NCI-H2107 (cell line): ENCODE measurements at places on chromosomes 3 and 15.

DNA sequence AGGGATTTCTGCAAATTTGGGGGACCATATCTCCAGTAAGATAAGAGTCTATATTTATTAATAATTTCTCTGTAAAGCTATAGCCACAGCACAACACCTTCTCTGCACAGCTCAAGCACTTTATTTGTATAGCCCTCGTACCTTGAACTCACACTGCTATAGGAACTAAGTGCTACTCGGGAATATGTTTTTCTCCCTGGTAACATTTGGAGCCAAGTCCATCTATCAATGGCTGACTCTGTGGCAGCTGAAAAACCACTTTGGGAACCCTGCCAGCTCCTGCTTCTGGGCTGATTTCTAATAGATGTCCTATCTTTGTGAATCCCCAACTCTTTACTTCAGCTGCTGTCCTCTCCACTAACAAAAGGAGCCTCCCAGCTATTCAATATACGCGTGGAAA lies 298.5 kb downstream of the GBE1 start:
- DNase-seq: no peak

DNA sequence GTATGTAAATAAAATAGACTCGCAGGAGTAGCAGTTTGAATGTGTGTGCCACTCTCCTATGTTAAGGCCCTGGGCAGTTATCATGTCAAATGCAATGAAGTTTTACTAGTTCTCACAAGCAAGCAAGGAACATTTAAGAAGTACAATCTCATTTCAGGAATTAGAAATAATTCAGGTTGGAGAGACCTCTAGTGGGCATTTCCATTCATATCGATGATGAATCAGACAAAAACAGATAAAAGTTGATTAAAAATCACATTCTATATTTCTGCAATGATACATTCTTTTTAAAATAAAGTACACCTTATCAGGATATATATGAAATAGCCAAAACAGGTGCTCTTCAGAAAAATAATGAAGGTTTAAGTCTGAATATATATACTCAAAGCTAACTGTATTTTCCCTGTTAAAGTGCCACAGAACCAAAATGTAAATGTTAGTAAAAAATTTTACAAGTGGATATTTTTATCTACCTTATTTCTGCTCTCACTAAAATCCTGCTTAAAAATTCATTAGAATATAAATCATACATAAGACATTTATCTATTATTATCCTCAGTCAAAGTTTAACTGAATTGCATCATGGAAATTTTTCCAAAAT lies 492.4 kb upstream of the FRG2C start:
- peak; percentile 4 for DNase-seq

DNA sequence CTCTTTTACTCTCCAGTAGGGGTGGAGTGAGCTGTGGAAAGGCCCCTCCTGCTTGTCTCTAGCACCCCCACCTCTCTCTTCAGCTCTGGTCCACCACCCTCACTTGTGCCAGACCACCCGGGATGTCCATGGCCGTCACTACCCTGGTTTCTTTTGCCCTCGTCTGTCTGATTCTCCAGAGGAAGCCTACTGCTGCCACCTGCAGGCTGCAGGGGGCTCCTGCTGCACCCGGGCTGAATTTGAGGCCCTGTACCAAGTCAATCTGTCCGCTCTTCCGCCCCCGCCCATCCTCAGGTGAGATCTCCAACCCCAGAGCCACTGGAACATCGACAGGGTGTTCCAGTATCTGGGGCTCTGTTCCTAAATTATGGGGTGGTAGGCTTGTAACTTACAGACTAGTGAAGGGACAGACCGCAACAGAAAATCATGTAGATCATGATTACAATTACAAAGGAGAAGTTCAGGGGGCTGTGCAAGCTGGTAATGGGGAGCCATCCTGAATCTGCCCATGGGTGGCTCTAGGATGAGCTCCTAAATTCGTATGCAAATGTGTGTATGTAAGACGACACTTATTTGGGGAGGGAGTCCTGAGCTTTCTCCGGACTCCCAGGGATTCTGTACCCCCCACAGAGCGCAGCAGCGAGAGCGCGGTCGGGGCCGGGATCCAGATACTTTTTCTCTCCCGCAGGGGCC lies 683 bp upstream of the UNC45A start:
- DNase-seq: peak; percentile 61

- DNase-seq: no peak
Measured at GRCh38 chr15:95946926-95947325, 383.6 kb upstream of the NR2F2 start.

- no peak for DNase-seq
Measured at GRCh38 chr15:58505581-58505980, 73.8 kb downstream of the LIPC start.

- DNase-seq: no peak
Measured at GRCh38 chr3:159488602-159489001, 500.0 kb upstream of the IL12A start.

GRCh38 chr15:33971811-33972210 lies 3.5 kb downstream of the CHRM5 start:
- no peak for DNase-seq

DNA sequence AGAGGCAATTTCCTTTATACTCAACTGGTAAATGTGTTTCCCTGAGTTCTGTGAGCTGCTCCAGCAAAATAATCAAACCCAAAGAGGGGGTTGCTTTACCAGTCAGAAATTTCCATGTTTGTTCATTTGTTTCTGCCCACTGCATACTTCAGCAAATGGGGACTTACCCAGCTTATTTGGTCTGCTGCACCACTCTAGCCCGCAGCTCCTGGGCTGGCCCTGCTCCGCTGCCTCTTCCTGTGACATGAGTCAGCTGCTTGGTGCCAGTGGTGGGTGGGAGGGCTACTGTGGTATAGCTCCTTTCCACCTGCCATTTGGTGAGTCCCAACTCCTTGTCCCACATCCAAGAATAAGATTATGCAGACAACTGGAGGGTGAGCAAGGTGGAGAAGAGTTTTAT lies 644.2 kb downstream of the MCTP2 start:
- DNase-seq: no peak

GRCh38 chr3:125480656-125481374 lies 39.2 kb downstream of the SNX4 start:
- DNase-seq: no peak

GRCh38 chr3:43766672-43767465 lies 76.1 kb downstream of the ABHD5 start:
- DNase-seq: no peak

DNA sequence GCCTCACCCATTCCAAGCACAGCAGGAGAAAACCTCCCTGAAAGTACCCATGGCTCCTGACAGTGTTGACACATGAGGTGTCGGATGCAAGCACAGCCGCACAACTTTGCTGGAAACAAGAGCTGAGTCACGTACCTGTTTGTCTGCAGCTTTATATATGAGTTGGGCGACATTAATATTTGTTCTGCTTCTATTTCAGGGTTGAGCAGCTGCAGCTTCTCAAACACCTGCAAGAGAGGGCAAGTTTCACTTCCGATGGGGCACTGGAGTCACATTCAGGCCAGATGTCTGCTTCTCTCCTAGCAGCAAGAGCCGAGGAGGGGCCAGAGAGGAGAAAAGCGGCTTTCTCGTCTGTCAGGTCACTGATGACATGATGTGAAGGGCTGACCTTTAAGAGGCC lies 88.0 kb downstream of the NUP210 start:
- DNase-seq: peak; percentile 24

- no peak for DNase-seq
Measured at GRCh38 chr15:45536934-45537333, 14.4 kb upstream of the SLC30A4 start.

DNA sequence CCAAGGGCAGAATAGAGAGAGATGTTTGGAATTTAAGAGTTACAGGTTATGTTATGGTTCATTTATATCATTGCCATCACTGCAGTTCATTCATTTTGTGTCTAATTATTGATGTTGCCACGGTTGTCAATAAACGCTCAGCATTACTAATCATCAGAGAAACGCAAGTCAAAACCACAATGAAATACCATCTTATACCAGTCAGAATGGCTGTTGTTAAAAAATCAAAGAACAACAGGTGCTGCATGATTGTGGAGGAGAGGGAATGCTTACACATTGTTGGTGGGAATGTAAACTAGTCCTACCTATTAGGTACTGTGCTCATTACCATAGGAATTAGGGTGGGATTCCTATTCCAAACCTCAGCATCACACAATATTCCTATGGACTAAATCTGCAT lies 350.5 kb downstream of the TIGIT start:
- DNase-seq: no peak

- DNase-seq: no peak
Measured at GRCh38 chr15:93179072-93179471, 90.1 kb upstream of the RGMA start.

GRCh38 chr3:169923831-169924230 lies 12.5 kb downstream of the SAMD7 start:
- DNase-seq: no peak

DNA sequence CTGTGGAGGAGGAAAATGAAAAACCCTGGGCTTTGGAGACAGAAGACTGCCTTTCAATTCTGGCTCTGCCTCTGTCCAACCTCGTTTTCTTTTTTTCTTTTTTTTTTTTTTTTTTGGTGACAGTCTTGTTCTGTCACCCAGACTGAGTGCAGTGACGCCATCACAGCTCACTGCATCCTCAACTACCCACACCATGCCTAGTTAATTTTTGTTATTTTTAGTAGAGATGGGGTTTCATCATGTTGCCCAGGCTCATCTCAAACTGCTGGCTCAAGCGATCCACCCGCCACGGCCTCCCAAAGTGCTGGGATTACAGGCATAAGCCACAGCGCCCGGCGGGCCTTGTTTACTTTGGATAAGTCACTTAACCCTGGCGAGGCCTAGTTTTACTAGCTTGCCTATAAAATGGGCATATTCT lies 66.3 kb upstream of the SLC25A26 start:
- DNase-seq: no peak

- no peak for DNase-seq
Measured at GRCh38 chr3:197736010-197736490, 654 bp downstream of the RUBCN start.

- DNase-seq: no peak
Measured at GRCh38 chr3:74883690-74884089, 269.2 kb upstream of the CNTN3 start.

GRCh38 chr3:107962946-107963345 lies 127.9 kb downstream of the CD47 start:
- no peak for DNase-seq

DNA sequence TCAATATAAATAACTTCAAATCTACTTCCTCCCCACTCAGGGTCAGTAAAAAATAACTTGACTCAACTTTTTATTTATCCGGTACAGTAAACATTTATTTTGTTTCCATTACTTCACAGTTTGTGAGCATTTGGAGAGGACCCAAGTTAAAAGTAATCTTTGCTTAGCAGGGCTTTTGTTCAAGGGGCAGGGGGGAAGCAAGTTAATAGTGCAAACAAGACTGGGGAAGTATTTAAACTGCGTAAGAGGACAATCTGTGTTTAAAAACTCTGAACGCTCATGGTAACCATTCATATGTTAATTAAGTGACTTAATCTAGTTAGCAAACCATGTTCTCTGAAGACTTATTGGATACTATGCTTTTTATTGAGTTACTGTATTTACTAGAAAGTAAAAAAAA lies 346.2 kb downstream of the SLC9A9 start:
- DNase-seq: no peak

- no peak for DNase-seq
Measured at GRCh38 chr15:63612300-63612699, 15.1 kb downstream of the FBXL22 start.

DNA sequence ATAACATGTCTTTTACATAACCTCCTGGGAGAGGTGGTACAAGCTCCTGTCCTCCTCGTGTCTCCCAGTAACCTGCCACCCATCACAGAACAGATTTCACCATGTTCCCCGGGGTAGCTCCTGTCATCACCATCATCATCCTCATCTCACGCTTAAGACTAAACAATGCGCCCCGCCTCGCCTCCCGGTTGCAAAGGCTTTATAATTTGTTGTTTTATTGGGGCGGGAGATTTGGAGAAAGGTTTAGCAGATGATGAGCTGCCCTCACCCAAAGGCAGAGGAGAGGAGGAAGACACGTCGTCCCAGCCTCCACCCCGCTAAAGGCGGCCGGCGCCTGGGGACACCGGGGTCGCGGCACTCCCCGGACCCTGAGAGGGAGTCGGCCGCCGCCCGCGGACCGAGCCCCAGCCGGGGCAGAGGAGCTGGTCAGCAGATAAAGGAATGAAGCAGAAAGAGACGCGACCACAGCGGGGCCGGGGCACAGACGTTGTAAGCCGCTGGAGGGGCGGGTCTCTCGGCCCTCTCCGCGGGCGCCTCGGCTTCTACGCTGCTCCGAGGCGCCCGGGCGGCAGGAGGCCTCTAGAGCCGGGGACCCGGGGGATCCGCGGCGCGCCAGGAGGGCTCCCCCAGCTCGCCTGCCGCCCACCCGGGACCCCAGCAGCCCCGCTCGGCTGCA lies 589 bp downstream of the HERC1 start:
- DNase-seq: no peak

- no peak for DNase-seq
Measured at GRCh38 chr3:151109286-151109800, 23.9 kb downstream of the MED12L start.

GRCh38 chr3:186959029-186959624 lies 28.8 kb downstream of the ST6GAL1 start:
- no peak for DNase-seq

- no peak for DNase-seq
Measured at GRCh38 chr3:178275793-178276192, 260.4 kb upstream of the KCNMB2 start.

- no peak for DNase-seq
Measured at GRCh38 chr15:57595011-57595866, 3.5 kb downstream of the MYZAP start.

GRCh38 chr3:29408676-29409075 lies 127.8 kb downstream of the RBMS3 start:
- DNase-seq: no peak

DNA sequence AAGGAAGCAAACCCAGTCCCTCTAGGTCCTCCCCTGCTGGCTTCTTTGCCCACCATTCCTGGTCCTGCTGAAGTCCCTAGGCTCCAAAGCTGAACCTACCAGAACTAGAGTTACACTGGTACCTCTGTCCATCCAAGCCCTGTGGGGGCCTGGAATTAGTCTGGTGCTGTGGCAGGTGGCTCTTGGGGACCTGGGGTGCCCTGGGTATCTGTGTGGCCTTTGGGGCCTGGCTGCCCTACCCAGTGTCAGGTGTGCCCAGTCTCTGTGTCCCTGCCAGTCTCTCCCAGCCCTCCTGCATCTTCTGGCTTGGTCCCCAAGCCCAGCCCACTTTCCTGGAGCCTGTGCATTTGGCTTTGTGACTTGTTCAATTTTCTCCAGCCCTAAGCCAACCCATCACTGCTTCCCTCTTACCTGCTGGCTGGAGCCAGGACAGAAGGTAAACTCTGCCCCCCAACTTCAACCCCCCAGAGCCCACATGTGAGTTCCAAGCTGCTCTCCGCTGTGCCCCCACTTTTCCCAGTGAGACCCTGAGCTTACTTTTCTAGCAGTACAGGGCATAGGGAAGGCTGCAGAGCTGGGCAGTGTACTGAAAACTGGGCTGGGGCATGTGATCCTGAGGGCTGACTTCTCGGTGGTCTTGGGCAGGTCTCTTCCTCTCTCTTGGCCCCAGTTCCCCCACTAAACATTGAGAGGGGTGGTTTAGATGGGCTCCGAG lies 28.3 kb upstream of the HHATL start:
- DNase-seq: no peak

GRCh38 chr3:13509059-13509815 lies 29.1 kb downstream of the HDAC11 start:
- DNase-seq: no peak

- DNase-seq: no peak
Measured at GRCh38 chr3:113769551-113769950, 22.7 kb downstream of the ATP6V1A start.

GRCh38 chr3:51382947-51383578 lies 2.0 kb upstream of the MANF start:
- no peak for DNase-seq
